ENCODE measurements at places on chromosomes 11 and 22.

DNA sequence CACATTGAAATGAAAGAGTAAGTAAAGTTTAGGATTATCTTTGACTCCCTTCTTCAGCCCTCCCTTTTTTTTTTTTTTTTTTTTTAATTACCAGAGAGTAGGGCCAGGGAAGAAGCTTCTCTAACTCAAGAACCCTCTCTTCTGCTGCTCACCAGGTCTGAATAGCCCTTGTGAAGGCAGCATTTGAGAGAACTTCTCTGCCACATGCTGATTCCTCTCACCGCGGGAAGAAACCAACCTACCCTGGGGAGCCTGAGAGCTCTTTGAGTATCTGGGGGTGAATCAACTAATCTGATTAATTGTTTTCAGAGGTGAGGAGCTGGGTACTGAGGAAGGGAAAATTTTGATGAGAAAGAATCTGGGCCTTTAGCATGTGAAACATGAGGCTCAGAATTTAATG lies 434.5 kb upstream of the CCDC90B start:
- DNase-seq = no peak

- DNase-seq = no peak
Observed at GRCh38 chr11:112697391-112698178, 263.6 kb upstream of the NCAM1 start.

GRCh38 chr22:29821291-29822016 lies 16.6 kb downstream of the ASCC2 start:
- DNase-seq = no peak

DNA sequence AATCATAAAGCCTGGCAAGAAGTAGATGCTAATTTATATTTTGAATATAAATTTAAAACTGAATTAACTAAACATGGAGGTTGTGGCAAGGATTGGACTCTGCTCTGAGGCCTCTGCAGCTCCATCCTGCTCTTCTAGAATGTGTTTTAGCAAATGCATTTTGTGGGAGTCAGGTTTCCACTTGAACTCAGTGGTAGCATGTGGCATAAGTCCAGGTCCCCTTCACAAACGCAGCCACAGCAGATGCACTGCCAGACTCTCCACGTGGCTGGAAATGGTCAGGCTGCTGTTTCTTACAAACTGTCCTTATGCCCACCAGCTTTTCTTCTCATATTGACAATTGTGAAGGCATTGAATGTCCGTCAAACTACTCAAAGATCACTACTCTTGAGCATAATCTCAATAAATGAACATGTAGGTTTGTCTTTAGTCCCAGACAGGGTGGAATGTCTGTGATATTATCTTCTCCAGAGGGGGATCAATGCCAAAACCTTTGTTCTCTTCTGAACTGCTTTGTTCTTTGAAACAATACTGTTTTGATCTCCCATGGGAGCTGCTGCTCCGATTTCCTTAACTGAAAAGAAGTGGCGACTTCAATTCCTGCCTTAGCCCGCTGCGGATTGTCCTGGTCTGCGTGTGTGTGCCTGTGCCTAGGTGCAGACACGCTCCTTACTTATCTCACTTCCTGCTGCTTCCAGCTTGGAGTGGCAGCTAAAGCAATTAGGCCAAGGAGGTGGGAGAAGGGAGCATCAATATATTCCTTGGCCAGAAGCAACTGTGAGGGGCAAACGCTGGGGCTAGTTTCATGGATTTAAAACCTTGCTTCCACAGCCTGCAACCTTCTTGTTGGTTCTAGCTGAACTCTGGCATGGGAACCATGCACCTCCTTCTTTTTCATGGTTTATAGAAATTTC lies 24.2 kb downstream of the EIF4G2 start:
- no peak for DNase-seq

DNA sequence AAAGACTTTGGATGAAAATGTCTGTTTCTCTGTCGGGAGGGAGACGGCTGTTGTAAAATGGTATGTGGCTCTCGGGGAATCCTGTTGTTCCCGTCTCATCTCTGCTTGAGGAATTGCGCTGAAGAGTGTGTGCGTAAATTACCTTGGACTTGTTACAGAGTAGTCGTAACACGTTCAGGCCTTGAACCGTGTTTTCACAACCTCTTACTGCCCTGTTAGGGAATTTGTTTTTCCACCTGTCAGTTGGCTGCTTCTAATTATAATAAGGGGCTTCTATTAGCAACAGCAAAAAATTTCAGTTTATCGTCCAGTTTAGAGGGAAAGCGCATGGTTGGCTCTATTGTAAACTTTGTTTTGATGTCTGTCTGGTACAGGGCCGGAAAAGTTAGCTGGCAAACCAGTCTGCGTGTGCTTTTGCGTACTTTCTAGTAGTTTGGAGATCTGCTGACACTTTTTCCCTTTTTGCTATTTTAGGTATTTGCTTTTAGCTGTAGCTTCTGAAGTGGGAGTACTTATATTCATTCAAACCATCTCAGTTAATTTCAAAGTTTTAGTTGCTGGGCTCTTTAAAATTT lies 1.5 kb downstream of the HIPK3 start:
- no peak for DNase-seq

DNA sequence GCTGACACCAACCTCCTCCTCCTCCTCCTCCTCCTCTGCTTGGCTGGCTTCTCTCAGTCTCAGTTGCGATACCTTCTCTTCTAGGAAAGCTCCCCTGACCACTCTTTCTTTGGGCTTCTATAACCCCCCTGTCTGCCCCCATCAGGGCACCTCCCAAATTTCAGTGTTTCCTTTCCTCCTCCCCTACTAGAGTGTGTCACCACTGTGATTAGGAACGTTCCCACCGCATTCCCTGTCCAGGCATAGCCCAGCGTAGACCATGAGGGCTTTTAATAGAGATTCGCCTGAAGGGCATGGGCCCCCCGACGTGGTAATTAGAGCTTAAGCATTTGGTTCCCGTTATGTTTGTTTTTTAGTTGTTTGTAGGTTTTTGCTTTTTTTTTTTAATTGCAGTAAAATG lies 65.5 kb downstream of the KIAA1671 start:
- DNase-seq = no peak

DNA sequence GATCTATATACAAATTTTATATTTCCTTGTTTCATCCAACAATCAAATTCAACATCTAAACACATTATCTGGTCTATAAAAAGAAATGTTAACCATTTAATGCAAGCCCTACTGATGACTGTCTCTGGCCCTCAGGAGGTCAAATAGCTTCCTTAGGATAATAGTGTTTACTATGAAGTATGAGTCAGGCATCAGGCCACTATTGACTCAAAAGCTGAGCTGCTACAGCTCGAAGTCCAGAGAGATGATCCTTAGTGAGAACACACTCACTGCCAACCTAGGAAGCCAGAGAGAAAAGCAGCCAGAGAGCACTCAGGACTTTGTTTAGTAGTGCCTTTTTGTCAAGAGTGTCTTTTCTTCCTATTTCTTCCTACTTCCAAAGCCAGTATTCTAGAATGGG lies 171.8 kb downstream of the SOX6 start:
- no peak for DNase-seq

DNA sequence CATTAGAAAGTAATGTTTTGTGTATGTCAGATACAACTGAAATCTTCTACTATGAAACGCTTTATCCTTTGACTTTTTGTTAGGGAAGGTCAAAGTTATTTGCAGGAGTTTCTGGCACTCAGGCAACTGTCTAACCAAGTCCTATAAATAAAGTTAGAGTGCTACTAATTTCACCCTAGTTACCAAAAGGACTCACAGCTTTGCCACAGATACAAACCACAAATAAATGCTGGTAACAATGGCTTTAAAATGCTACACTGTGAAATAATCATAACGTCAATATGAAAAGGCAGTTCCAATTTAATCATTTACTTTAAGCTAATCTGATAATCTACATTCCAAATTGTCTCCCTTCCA lies 124.3 kb downstream of the RBFOX2 start:
- DNase-seq = no peak

GRCh38 chr11:36167729-36168128 lies 121.5 kb downstream of the COMMD9 start:
- DNase-seq = no peak

GRCh38 chr11:109416601-109417000 lies 5.4 kb upstream of the C11orf87 start:
- DNase-seq = no peak

- DNase-seq = no peak
Observed at GRCh38 chr11:88100151-88100550, 75.1 kb downstream of the RAB38 start.

DNA sequence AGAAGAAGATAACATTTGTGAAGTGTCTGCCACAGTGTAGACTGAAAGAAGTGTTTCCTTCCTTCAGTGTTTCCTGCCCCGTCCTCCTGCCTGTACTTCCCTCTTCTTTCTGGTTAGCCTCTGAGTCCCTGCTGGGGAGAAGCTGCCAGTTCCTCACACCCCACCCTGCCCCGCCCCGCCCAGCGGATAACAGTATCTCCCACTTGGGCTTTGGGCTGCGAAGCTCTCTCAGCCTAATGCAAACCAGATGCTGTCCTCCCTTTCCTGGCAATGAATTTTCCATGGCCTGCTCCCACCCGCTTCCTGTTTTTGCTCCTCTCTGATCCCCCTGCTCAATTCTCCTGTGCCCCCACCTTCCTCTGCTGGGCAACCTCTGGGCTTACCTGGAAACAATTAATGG lies 5.2 kb upstream of the RAB3IL1 start:
- no peak for DNase-seq

- no peak for DNase-seq
Observed at GRCh38 chr11:73296501-73297230, 11.4 kb upstream of the ARHGEF17 start.

DNA sequence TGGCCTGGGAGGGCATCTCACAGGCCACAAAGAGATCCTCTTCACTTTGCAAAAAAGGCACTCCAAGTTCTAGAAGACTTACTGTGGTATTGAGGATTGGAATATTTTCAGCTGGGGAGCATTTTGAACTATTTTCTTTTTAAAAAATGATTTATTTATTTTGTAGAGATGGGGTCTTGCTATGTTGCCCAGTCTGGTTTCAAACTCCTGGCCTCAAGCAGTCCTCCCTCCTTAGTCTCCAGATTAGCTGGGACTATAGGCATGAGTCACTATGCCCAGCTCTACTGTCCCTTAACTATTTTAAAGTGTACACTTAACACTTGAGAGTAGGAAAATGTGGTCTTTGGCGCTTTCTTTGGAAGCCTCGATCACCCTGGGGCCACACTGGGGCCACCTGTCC lies 24.9 kb upstream of the DGCR8 start:
- no peak for DNase-seq

- no peak for DNase-seq
Observed at GRCh38 chr22:35915477-35916013, 113.1 kb downstream of the RBFOX2 start.

DNA sequence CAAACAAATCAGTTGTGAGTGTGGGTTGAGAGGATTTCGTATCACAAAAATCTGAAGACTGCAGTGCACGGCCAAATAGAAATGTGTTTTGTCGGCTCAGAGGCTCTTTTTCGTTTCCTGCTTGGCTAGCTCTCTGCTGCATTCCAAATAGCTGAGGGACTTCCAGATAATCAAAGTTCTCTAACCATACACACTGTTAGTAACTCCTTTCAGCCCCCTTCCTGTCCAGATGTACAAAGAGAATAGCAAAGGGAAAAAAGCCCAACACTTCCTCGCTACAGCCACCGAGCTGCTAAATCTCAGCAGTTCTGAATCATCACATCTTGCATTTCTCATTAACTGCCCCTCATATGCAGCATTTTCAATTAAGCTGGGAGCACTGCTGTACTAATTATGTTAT lies 203.1 kb downstream of the TENM4 start:
- DNase-seq = no peak

DNA sequence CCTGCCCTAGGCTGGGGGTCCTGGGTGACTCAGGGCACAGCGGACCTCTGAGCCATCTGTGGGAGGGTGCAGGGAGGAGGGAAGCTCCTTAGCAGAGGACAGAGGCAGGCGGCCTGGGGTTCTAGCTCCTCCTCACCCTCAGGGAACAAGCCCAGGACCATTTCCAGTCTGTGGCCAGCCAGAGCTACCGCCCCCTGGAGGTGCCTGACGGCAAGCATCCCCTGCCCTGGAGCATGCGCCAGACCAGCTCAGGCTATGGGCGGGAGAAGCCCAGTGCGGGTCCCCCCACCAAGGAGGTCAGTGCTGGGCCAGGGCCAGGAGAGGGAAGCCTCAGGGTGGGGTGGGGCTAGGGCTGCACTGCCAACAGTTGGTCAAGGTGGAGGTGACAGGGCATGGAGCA lies 26.0 kb upstream of the LRRC10B start:
- DNase-seq = peak; percentile 9

DNA sequence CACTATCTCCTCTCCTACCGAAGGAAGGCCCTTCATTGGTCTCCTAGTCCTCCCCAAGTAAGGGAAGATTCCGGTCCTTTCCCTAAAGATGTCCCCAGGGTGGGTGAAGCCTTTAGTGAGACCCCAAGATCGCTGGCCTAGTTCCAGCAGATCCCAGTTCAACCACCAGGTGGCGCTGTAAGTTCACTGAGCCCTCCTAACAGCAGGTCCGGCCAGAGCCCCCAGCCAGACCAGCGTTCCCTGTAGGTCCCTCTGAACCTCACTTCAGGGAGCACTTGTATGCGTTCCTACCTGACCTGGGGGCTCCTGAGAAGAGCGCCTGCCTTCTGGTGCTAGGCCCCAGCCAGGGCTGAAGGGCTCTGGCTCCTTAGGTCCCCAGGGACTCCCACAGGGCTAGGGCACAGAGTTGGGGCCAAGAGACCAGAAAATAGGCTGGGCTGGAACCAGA lies 38.1 kb downstream of the LMO1 start:
- peak; percentile 61 for DNase-seq

DNA sequence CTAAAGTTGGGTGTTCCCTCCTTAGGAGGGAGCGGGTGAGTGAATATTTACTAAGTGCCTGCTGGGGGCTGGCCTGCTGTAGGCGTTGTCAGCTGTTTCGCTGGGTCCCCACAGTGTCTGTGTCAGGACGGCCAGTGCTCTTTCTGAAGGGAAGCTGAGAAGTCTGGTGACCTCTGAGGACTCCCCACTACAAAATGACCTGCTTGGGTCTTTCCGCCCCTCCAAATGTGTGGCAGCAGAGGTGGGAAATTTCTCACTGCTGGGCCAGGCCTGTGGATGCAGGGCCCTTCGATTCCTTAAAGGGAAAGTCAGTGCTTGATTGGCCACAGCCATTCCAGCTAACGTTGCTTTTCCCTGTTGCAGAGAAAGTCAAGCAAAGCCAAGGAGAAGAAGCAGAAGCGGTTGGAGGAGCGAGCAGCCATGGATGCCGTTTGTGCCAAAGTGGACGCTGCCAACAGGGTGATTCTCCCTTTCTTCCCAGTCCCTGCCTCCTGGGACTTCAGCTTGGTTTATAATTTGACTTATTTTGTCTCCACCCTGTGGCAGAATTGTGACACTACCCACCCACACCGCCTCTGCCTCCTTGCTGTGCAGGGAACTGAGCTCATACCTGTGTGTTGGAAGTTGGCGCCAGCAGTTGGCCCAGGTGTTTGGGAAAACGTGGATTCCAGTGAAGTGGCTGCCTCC lies 6.8 kb downstream of the NAA40 start:
- peak; percentile 34 for DNase-seq

DNA sequence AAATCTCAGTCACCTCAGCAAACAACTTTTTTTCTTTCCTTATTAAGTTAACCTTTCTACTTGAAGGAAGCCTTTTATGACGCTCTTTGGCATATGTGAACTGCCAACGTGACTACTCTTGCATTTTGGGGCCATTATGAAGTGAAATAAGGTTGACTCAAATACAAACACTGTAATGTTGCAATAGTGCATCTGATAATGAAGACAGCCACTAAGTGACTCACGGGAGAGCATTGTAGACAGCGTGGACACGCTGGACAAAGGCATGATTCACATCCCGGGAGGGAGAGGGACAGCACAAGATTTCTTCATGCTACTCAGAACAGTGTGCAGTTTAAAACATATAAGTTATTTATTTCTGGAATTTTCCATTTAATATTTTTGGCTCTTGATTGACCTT lies 560.8 kb downstream of the ETS1 start:
- no peak for DNase-seq

- no peak for DNase-seq
Observed at GRCh38 chr22:36926721-36927435, 13.4 kb downstream of the CSF2RB start.

Measured in stimulated activated CD4-positive, alpha-beta T cell treated with anti-CD3 and anti-CD28 coated beads, Interleukin-1b, Interleukin-23, amount 100 ng/mL, for 1 hour (primary cell).